ENCODE measurements at places on chromosomes 5 and 9.
A peak's percentile ranks its signal among the peaks of the same experiment; 100 is the strongest.

DNA sequence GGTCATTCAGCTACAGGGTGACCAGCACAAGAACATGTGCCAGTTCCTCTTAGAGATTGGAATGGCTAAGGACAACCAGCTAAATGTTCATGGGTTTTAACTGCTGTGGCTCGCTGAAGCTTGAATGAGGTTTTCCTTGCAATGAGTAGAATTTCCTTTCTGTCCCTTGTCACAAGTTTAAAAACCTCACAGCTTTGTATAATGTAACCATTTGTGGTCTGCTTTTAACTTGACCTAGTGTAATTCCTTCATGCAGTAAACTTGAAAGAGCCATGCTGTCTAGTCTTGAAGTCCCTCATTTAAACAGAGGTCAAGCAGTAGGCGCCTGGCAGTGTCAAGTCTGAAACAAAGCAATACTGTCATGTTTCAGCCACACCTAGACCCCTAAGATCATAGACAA is 181.3 kb upstream of the DMRT1 start:
- DNase-seq: no peak

DNA sequence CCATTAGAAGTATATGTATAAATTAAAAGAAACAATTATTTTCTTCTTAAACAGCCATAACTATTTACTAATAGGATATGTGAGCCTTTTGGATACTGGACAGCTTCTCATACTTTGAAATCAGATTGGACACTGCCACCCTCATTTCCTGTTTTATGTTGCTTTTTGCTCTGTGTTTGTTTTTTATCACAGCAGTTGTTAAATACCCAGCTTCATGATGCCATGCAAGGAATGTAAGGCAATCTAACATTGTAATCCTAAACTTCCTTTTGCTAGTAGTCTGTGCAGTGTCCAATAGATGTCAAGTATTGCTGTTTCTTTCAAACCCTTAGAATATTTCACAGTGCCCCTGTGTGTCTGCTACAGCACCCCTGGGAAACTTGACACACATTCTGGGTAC is 56.2 kb downstream of the CNTLN start:
- no peak for DNase-seq

DNA sequence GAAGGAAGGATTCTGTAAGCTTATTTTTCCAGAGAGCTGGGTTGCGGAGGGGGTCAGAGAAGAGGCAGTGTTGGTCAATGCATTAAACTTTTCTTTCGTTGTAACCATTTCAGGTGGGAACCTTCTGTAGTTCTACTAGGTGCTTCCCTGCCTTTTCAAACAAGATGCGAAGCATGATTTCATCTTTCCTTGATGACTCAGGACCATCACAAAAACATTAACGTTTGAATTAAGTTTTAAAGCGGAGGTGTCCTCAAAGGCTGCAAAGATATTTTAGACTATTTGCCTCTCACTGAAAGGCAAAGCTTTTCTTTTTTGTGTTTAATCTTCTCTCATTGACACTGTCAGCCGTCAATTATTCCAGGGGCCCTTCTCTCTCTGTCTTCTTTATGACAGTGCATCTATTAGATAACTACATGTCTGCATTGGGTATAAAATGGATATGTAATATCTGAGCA is 26.3 kb upstream of the FAT2 start:
- no peak for DNase-seq

DNA sequence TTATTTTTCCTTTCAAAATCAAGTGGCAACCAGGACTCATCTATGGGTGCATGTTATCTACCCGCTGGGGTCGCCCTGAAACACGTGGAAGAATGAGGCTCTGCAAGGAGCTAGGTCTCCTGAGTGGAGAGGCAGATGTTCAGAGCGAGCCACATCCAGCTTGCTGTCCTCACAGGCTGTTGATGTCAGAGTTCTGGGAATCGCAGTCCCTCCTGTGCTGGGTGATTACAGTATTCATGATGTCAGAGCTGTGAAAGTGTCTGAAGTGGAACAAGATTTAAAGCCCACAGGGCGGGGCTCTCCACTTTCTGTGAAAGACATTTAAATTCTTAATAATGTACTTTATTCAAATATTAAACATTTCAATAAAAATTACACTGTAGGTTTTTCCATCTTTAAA is 24.4 kb upstream of the LMX1B start:
- no peak for DNase-seq

GRCh38 chr9:116959809-116960208 is 272.7 kb downstream of the TRIM32 start:
- DNase-seq: peak; percentile 23

DNA sequence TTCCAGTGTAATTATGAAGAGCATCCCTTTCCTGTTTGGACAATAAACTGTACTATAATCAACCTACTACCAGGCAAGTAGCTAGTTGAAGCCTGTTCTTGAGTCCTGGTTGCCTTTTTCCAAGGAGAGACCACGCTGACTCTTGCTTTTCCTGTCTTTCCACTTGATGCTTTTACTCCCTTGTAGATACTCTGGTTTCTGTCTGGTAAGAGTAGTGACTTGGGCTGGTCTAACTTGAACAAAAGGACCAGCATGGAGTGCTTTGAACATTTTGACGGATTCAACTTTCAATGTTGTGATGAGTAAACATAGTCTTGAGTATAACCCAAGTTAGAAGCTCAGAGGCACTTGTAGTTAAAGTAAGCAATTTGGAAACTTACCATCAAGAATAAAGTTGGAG is 464.3 kb downstream of the GADD45G start:
- DNase-seq: no peak

- DNase-seq: no peak
These were observed 98.4 kb downstream of the MAPKAP1 start for GRCh38 chr9:125608489-125609224.

DNA sequence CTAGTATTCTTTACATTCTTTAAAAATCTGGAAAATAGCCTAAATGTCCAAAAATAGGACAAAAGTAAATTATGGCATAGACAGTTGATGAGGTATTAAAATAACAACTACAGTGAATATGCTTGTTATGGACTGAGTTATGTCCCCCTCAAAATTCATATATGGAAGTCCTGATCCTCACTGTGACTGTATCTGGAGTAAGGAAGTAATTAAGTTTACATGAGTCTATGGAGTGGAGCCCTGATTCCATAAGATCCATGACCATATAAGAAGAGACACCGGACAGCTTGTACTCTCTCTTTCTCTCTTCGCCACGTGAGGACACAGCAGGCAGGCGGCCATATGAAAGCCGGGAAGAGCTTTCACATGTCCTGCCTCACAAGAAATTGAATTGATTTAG is 28.6 kb upstream of the C5orf58 start:
- no peak for DNase-seq

DNA sequence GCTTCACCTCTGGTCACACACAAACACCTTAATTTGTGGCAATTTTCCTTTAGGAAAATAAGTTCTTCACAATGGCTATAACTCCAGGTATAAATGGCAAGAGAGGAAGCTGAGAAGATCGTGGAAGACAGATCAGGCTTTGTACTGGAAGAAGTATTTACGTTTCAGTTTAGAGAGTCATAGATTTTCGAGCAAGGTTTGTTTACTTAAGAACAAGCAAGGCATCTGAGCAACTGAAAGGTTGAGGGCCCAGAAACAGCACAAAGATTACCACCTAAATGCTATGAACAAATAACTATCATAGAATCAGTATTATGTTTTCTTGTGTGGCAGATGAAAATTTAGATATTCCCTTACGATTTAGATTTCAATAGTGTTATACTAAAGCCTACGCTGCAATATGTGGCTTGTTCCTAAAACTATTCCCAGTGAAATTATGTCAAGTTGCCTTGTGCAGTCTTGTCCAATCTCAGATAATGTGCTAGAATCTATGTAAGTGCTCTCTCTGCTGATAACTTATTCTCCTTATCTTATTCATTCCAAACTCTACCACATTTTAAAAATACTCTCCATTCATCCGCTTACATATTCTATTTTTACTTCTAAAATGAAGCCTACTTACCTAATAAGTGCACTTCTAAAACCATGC is 6.7 kb downstream of the SLCO4C1 start:
- no peak for DNase-seq

- no peak for DNase-seq
These were observed 24.1 kb upstream of the FOXI1 start for GRCh38 chr5:170081616-170082015.

Data from globus pallidus (tissue), 1 donor.